ENCODE measurements at places on chromosomes 3 and 15.

GRCh38 chr3:27615555-27615954 lies 106.6 kb downstream of the EOMES start:
- ATAC-seq = no peak

- no peak for ATAC-seq
Observed at GRCh38 chr3:193771011-193771652, 178.1 kb downstream of the OPA1 start.

- ATAC-seq = peak; percentile 94
Observed at GRCh38 chr3:112629425-112629824, 11.5 kb downstream of the CCDC80 start.

GRCh38 chr15:81562986-81563385 lies 189.0 kb upstream of the TMC3 start:
- no peak for ATAC-seq

- ATAC-seq = no peak
Observed at GRCh38 chr3:30952786-30953185, 58.3 kb upstream of the GADL1 start.

DNA sequence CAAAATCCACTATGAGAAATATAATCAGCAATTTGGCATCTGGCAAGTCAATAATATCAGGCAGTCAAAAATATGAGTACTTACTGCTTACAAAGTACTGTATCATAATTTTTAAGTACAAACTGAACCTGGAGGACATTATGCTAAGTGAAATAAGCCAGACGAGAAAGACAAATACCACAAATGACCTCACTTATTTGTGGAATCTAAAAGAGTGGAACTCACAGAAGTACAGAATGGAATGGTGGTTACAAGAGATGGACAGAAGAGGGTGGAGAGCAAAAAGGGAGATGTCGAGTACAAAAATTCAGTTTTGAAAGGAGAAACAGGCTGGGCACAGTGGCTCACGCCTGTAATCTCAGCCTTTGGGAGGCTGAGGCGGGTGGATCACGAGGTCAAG lies 12.4 kb downstream of the PCYT1A start:
- ATAC-seq = no peak

DNA sequence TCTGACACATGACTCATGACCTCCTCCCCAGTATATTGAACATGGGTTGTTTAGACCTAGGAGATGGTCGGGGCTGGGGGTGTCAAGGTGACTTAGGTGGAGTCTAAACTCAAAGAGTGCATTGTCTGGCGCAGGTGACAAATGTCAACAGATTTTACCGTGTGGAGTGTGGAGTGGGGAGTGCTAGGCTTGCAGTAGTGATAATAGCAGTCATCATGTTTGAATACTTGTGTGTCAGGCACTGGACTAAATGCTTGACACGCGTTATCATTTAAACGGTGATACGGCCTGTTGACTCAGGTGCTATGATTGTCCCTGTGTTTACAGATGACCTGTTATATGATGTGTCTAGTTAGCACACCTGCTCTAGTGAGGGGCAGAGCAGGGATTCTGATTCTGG lies 30.8 kb downstream of the MUC20 start:
- ATAC-seq = no peak

DNA sequence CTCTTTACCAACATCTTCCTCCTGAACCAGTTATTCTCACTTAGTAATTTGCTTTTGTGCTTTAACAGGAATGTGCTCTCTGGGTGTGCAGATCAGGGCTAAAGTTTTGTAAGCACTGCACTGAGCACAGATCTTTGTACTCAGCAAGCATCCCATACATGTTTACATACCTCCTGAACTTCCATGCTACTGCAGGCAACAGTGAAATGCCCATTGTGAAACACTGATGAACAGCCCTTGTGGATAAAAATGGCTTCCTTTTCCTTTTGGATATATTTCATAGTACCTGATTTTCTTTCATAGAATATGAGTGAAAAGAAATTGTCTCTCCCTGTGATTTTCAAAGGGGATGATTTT lies 855.9 kb downstream of the MCTP2 start:
- ATAC-seq = no peak

- ATAC-seq = no peak
Observed at GRCh38 chr3:13841141-13841540, 38.7 kb downstream of the WNT7A start.

DNA sequence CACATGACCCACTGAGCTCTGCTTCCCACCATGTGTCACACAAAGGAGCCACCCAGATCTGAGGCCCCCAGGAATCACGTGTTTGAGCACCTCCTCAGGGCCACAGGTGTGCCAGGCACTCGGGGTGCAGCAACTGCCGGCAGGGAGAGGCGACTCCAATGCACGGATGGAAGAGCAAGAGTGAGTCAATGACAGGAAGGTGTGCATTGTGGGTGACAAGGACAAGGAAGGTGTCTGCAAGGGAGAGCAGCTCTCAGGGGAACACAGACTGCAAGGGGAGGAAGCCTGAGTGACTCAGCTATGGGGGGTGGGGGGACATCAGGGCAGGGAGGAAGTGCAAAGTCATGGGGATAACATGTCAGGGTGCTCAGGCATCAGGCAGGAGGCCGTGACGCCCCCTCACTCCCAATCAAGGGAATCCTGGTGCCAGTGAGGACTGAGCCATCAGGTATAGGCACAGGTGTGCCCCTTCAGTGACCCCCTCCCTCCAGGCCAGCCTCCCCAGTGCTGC lies 67.4 kb downstream of the NUP210 start:
- no peak for ATAC-seq

- no peak for ATAC-seq
Observed at GRCh38 chr3:146575636-146576035, 29.5 kb downstream of the PLSCR5 start.

DNA sequence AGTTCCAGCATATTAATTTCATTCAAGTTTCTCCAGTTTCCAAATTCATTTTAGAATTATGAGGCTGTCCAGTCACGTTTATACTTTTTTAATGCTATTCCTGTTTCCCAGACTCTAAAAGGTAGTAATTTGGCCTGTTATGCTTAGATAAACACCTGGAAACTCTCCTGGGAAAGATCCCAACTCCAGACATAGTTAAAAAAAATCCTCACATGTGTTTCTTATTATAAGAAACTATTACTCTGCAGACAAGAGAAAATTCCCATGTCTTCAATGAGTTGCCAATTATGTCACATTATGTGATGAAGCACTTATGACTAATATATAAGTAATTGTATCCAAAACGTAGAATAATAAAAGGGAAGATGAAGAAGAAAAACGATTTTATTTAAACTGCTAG lies 137.1 kb upstream of the TMC3 start:
- ATAC-seq = no peak

DNA sequence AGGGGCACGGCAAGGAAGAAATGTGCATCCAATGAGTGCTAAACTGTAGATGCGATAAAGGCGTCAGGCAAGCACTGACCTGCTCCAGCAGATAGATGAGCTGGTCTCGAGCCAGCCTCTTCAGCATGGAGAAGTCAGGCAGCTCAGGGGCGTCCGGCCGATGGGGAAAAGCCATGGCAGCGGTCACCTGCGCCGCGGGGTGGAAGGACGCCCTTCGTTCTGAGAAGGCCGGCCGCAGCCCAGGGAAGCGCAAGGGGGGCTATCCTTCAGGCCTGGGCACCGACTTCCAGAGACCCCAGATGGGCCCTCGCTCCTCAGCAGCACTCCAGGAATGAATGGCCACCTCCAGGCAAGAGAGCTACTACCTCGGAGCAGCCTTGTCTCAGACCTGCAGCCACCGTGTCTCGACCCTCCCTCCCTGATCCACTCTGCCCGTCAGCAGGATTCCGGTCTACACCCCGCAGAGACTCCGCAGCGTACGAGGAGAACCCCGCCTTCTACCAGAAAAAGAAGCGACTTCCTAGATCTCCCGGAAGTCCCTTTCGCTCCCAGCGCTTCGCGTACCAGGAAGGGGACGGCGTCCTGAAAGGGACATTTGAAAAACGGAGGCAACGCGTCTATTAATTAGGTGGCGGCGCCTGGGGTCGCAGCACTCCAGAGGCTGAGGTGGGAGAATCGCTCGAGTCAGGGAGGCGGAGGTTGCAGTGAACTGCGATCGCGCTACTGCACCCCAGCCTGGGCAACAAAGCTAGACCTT lies at the start of gene VPS33B:
TSS of gene VPS33B (minus strand) at position 520 of the 757 bp plus-strand sequence. CDS start at position 175, 345 bp downstream.
- peak; percentile 93 for ATAC-seq

DNA sequence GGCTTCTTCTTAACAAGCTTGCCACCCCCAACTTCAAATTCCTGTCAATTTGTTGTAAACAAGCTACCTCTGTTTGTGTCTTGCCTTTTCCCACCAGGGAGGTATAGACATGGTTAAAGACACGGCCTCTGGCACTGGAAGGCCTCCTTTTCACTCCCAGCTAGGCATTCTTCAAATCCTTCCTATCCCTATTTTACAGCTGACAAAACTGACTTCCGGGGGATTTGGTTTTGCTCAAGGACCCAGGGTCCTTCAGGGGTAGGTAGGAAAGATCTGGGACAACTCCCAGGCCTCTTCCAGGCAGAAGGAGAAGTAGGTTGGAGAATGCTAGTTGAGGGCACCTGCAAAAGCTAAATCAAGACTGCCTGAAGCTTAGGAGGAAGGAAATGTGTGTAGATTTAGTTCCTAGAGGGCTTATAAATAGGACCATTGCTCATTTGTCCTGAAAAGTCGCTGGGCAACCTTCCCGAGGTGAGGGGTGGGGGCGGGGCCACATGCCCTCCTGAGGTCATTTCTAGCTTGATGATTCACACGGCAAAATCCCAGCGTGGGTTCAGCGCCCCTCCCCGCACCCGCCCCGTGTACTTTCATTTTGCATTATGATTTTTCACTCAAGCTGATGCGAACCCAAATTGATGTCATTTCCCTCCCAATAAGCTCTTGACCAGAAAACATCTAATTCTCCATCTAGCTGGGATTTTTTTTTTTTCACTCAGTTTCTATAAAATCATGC lies 365.5 kb downstream of the SHQ1 start:
- no peak for ATAC-seq

GRCh38 chr15:85094685-85095084 lies 113.0 kb downstream of the PDE8A start:
- peak; percentile 86 for ATAC-seq

- ATAC-seq = no peak
Observed at GRCh38 chr15:100940767-100941379, 21.7 kb downstream of the LRRK1 start.

- ATAC-seq = no peak
Observed at GRCh38 chr15:83592370-83593040, 61.4 kb upstream of the ADAMTSL3 start.

- ATAC-seq = no peak
Observed at GRCh38 chr3:28206479-28206878, 34.9 kb upstream of the CMC1 start.

- peak; percentile 90 for ATAC-seq
Observed at GRCh38 chr3:171192176-171192854, 165.8 kb upstream of the SLC2A2 start.

- no peak for ATAC-seq
Observed at GRCh38 chr15:93800805-93801204, 430.6 kb upstream of the MCTP2 start.

DNA sequence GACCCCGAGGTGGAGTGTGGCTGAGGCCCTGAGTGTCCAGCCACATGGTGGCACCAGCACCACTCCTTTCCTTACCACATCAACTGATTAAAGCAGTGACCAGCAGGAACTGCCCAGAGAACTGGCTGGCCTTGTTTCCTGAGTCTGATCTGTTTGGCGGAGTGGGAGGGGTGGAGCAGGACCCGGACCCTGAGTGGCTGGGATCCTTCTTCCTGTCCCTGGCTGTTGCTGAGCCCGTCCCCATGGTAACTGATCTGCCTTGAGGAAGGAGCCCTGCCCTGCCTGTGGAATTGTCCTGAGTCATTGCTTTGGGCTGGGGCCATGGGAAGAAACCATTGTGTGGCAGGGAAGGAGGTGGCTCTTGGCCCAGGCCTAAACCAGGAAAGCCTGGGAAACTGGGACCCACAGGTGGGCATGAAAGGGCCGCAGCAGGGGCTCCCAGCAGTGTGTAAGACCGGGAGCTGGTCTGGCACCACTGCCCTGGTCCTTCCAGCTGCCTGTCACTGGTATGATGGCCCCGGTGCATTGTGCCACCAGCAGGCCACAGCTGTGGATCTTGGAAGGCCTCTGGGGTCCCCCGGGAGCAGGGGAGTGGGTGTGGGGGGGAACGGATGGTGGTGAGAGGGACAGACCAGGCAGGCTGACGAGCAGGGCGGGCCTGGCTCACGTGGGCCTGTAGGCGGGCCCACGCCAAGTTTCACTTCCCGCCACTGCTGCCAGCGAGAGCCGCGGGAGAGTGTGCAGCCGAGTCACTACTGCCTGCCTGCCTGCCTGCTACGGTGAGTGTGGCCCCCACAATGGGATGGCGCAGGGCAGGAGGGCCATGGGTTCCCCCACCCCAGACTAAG lies 19.2 kb downstream of the ATRIP start:
- ATAC-seq = peak; percentile 94

- ATAC-seq = no peak
Observed at GRCh38 chr3:51712038-51712420, 5.2 kb downstream of the GRM2 start.

DNA sequence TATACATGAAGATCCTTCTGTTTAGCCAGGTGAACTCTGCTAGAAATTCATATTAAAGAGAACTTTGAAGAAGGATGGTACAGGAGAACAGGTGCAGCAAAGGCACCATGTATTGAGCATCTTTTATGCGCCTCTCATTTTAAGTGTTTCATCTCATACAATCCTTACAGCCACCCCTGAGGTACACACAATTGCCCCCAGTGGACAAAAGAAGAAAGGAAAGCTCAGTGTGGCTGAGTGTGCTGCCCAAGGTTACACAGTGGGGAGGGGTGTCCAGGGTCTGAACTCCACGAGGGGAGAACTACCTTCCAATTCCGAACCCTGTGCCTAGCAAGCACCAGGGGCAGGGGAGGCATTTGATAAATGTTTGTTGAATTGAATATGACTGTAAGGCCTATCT lies 98.6 kb downstream of the MECOM start:
- peak; percentile 51 for ATAC-seq

- no peak for ATAC-seq
Observed at GRCh38 chr3:98680723-98681122, 82.4 kb upstream of the ST3GAL6 start.

GRCh38 chr3:110629917-110630316 lies 441.7 kb upstream of the NECTIN3 start:
- no peak for ATAC-seq

- peak; percentile 71 for ATAC-seq
Observed at GRCh38 chr3:72255791-72256559, 471.0 kb upstream of the PROK2 start.

GRCh38 chr3:192892981-192893700 lies 24.5 kb downstream of the MB21D2 start:
- peak; percentile 65 for ATAC-seq

DNA sequence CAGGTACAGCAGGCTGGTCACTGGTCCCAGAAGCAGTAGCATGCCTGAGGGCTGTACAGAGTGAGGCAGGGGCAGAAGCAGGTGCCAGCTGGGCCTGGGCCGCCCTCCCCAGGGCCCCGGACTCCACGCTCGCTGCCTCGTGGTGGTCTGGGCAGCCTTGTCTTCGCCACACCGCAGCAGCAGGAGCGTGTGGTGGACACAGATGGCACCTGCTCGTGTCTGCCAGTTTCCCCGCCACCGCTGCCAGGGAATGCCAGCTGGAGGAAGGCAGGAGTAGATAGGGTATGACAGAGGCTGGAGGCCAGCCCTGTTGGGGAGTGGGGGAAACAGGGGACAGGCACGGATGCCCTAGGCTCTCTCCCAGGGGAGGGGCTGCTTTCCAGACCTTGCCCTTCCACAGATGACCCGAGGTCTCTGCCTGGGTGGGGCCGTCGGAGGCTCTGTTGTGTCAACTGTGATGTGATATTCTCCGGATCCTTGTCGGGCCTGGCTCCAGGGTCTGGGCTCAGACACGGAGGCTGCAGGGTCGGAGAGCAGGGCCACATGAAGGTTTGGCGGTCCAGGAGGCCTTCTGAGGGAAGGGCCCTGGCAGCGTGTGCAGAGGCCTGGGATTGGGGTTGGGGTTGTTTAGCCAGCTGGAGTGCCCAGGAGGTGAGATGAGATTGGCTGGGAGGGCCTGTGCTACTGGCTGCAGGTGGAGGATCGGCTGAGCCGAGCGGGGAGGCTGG lies 33.6 kb downstream of the GOLGA6L10 start:
- ATAC-seq = no peak
